ENCODE measurements at places on chromosomes 4 and X.

DNA sequence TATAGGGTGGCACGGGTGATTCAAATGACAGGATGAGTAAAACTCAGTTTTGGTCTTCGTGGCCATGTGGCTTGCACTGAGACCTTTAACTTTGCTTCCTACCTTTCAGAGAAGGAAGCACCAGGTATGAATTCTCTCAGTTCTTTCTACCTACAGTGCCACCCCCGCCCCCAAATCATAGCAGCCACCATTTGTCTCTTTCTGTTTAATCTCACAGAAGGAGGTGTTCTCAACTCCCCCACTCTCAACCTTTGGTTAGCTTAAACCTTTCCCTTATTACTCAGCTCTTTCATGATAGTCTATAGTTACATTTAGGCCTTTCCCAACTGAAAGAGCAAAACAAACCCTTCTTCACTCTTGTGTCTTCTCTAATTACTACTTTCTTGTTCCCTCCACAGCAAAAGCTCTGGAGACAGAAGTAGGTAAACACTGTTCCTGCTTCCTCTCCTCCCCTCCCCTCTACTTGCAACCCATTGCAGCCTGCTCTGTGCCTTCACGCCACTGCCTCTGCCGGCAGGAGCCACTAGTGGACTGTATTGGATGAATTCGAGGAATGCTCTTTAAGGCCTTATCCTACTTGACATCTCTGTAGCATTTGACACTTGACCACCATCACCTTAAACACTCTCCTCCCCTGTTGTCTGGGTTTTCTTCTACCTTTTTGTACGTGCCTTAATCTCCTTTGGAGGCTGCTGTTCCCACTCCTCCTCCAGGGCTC, 123.7 kb downstream of the AFF1 start:
- DNase-seq, result no peak

- DNase-seq, result peak; percentile 74
Observed at GRCh38 chr4:44629280-44629866, 22.1 kb downstream of the YIPF7 start.

DNA sequence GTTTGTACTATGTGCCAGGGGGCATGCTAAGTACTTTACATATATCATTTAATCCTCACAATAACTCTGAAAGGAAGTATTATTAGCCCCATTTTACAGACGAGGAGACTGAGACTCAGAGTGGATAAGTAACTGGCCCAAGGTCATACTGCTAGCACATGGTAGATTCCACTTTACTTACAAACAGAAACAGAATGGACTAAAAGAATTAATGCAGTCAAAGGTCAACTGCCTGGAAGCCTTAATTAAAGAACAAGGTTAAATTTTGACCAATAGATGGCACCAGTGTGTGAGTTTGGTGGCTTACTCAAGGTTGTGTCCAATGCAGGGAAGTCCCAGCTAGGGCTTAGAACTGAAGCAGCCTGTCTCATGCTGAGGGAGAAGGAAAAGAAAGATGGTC, 4.7 kb downstream of the RIPPLY1 start:
- DNase-seq, result peak; percentile 75

DNA sequence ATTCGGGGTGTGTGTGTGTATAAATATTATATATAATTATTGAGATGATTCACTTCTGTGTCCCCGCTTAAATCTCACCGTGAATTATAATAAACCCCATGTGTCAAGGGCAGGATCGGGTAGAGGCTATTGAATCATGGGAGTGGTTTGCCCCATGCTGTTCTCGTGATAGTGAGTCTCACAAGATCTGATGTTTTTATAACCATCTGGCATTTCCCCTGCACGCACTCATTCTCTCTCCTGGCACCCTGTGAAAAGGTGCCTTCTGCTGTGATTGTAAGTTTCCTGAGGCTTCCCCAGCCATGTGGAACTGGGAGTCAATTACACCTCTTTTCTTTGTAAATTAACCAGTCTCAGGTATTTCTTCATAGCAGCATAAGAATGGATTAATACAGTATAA, 851.4 kb upstream of the AGA start:
- no peak for DNase-seq

GRCh38 chrX:109475174-109475891, 6.6 kb downstream of the GUCY2F start:
- DNase-seq, result peak; percentile 67

DNA sequence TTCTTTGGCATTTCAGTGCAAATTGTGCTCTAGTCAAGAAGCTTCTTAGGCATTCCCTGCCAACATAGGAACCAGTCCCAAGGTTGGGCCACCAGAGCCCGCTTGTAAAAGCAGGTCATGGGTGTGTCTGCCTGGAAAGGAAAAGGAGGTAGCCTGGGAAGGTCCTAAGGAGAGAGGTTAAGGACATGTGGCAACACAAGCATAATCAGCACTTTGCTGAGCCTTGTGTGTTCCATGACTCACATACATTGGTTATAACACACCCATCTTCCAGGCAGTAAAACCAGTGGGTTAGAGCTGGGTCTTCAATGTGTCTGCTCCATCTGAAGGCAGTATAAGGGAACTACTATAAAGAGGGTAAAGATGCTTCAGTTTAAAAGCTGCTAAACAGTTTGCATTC, 165.0 kb downstream of the FHIP1A start:
- DNase-seq, result no peak

- DNase-seq, result no peak
Observed at GRCh38 chr4:156765277-156765676, 206.3 kb downstream of the PDGFC start.

- DNase-seq, result peak; percentile 62
Observed at GRCh38 chr4:6331018-6331417, 61.4 kb downstream of the WFS1 start.

GRCh38 chrX:45714866-45715265, 514.2 kb upstream of the DIPK2B start:
- DNase-seq, result peak; percentile 83

DNA sequence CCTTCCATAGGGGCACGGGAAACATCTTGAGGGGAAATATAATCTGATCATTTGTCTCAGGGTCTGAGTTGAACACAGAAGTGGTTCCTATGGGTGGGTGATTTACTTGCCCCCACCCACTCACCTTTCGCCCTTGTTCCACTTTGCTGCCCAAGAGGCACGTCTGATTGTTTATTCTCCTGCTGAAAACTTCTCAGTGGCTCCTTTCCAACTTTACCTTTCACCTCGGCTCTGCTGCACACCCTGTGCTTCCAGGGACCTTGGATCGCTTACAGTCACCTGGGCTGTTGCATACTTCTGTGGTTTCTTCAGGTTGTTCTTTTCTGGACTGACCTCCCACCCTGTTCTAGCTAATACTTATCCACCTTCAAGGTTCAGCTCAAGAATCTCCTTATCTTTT, 213.4 kb upstream of the JADE1 start:
- no peak for DNase-seq

All from dermis blood vessel endothelial cell (primary cell).